Stimulated activated CD4-positive, alpha-beta T cell treated with anti-CD3 and anti-CD28 coated beads, TNF-alpha, amount 100 ng/mL, for 1 hour (primary cell): ENCODE measurements at places on chromosomes 1 and 21.

- no peak for DNase-seq
Observed at GRCh38 chr1:41734201-41734970, 184.3 kb downstream of the HIVEP3 start.

GRCh38 chr1:184276416-184276815 lies 110.4 kb upstream of the C1orf21 start:
- no peak for DNase-seq

- DNase-seq = no peak
Observed at GRCh38 chr1:51101976-51102375, at the start of gene C1orf185. C1orf185 (plus strand) TSS chr1:51102228; CDS start chr1:51102234, 6 bp downstream.

DNA sequence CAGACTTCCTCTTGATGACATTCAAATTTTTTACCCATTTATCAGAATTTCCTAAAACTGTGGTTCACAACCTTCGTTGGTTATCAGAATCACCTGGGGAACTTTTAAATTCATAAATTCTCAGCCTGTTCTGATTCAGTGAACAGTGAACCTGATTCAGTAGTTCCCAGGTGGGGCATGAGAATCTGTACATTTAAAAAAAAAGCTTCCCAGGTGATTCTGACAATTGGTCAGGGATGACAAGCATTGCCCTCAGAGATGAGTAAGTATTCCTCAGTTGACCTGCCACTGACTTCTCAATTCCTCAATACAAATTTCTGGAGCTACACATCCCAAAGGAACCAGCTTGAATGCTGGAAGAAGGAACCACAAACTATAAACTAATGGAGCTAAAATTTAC lies 23.5 kb upstream of the CR2 start:
- no peak for DNase-seq

GRCh38 chr1:186498071-186498470 lies 37.2 kb upstream of the PDC start:
- no peak for DNase-seq

DNA sequence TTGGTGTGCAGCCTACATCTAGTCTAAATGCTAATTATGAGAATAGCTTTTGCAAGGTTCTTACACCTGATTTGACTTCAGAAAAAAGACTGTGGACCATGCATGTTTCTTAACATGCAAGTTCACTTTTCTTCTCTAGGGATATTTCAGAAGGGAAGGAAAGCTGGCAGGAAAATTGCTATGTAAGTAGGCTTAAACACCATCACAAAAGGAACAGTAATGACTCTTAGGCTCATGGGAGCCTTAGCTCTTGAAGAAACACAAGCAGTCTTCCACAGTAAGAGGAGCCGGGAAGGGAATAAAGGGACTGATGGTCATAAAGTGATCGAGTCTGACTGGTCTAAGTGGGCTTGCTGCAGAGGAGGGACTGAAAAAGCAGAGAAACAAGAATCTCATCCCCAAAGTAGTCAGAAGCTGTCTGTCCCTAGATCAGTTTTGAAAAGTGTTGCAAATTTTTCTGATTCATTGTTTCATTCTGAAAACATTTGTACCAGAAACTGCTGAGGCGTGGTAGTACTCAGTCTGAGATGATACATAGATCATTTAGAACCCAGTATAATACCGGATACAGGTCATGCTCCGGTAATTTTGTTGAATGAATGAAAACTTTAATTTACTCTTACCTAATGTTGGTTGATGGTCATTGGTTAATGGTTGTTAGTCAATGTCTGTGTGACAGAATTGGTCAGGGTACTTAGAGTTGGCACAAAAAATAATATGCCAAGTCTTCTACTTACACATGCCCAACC lies 40.9 kb downstream of the SMYD2 start:
- no peak for DNase-seq

DNA sequence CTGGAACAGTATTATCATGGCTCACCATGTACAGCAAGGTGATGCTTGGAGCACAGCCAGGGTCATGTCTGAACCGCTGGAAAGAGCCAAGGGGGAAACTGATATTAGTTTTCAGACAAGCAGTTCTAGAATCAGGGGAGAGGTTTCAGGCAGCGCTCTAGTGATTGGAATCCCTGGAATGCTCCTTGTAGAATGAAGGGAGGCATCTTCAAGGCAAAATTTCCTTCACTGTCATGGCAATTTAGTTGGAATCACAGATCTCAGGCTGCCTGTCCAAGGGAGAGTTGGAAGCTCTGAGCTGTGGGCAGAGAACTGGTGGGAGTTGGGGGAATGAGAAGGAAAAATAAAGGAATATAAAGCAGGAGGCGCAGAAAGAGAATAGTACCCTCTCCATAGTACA lies 737.1 kb downstream of the PTPRU start:
- DNase-seq = no peak

DNA sequence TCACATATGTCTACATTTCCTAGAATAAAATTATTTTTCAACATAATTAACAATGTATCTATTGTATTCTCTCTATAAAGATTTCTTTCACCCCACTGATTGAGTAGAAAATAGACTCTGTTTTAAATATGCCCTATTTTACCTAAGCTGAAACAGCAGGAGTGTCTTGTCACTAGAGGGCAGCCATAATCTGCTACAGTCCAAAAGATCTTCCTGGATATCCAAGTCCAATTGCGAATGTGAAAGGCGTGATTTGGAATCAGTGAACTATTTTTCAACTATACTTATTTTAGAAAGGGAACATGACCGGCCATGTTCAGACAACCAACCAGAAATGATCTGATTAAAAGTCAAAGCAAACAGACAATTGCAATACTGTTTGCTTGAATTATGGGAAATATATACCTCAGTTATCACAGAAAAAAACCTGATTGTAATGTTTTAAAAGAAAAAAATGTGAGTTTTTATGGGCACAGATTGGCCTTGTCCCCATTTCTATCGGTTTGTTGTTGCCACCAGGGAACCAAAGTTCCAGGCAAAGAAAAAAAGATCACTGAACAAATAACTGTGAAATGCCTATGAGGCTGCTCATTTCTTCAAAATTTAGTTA lies 1211.0 kb upstream of the ADGRL4 start:
- DNase-seq = no peak

DNA sequence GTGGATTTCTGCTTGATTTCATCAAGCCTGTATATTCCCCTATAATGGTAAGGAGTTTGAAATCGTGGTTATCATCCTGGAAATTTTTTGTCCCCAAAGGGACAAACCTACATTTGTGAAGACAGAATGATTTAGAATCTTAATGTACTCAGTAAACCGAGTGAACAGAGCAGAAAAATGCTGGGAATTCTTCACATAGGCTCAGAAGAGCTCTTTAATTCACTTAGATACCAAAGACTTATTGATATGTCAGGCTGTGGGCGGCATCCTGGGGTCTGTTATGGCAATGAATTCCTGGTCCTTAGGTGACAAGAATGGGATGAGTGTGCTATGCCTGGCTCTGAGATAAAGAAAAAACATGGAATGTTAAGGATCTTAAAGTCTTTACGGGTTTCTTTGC lies 74.9 kb downstream of the ROR1 start:
- no peak for DNase-seq

- no peak for DNase-seq
Observed at GRCh38 chr1:200392625-200393185, 17.1 kb downstream of the ZNF281 start.

GRCh38 chr1:87426463-87427249 lies 98.0 kb downstream of the LMO4 start:
- DNase-seq = no peak

- DNase-seq = no peak
Observed at GRCh38 chr21:37374027-37374426, 7.5 kb downstream of the DYRK1A start.

DNA sequence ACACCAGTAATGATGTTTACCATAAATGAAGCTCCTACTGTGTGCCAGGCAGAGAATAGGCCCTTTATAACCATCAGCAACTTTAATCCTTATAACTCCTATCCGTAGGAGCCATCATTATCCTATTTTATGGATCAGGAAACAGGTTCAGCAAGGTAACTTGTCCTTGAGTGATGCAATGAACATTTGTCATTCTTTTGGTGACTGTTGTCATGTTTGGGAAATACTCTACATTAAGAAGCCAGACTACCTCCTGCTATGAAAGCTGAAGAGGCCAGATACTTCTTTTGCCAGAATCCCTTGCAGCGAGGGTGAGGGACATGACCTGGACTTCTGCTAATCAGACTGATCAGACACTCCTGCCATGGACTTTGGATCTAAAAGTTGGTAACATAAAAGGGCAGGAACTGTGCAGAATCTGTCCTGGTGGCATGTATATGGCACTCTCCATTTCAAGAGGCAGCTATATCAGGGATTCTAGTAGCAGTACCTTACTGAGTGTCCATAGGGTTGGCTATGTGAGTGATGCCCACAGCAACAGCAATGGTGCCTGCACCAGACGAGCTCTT lies 33.1 kb upstream of the SRRM1 start:
- no peak for DNase-seq

DNA sequence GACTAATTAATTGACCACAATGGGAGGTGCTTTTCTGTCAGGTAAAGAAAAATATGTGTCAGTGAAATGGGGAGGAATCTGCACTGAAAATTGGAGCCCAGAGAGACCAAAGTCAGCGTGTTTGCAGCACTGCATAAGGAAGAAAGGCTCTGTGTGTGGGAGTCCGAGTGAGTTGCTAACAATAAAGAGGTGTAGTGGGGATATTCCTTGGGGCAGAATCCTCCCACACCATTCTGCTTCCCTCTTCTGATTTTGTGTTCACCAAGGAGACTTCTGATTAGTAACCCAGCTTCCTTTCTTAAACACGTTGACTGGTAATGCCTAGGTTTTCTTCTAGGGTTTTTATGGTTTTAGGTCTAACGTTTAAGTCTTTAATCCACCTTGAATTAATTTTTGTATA lies 240.5 kb downstream of the RPS6KC1 start:
- no peak for DNase-seq

GRCh38 chr1:210746024-210746731 lies 387.8 kb downstream of the KCNH1 start:
- no peak for DNase-seq

DNA sequence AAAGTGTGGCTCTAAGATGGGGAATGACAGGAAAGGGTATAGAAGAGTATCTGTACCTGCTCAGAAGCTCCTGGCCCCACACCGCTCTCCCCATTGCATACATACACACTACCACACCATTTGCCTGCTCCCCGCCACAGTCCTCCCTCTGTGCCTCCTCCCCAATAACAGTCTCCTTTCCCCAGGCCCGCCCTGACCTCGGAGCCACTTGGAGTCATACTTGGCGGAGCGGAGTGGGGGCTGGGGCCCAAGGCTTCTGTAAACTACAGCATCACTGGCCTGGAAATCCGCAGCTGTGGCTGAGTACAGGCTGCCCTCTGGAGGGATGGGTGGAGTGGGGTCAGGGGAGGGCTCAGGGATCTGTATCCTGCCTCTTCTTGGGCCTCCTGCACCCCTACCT lies 8.6 kb downstream of the SEMA6C start:
- DNase-seq = no peak

DNA sequence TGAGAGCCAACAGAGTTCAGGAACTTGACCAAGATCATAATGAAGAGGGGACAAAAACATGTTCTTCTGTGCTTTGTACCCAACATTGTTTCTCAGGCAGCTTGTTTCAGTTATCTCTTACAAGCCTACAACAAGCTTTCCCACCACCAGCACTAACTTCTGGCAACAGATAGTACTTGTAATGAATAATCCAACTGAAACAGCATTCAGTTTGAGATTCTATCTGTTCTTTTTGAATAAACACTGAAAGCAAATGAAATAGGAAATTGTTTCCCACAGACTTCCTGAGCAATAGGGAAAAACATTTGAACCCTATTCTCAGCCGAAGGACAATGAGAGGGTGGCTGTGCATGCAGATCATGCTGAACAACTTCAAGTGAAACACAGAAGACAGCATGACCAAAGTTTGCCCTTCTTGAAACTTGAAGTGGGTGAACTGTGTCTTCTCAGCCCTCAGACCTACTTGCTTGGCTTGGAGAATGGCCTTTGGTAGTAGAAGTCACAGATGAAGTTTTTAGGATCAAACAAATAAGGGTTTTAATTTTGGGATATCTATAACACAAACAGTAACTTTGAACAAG lies 11.2 kb upstream of the HOOK1 start:
- DNase-seq = no peak

GRCh38 chr1:172949096-172949495 lies 101.6 kb downstream of the TNFSF18 start:
- no peak for DNase-seq

- DNase-seq = no peak
Observed at GRCh38 chr1:204308023-204308628, 51.6 kb downstream of the PLEKHA6 start.

DNA sequence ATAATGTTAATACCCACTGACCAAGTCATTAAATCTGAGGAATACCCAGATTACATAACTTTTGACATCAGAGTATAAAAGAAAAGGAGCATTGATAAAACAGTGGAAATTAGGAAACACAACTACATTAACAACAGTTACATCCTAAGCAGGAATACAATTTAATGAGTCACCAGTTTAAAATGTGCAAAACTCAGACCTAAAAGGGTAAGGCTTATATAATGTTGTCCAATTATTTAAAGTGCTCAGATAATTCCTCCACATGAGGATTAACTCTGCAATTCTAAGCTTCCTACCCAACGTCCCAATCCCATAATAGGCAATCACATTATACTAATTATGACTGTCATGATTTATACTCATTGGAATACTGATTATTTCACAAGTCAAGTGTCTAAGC lies 50.5 kb downstream of the ABL2 start:
- DNase-seq = no peak

DNA sequence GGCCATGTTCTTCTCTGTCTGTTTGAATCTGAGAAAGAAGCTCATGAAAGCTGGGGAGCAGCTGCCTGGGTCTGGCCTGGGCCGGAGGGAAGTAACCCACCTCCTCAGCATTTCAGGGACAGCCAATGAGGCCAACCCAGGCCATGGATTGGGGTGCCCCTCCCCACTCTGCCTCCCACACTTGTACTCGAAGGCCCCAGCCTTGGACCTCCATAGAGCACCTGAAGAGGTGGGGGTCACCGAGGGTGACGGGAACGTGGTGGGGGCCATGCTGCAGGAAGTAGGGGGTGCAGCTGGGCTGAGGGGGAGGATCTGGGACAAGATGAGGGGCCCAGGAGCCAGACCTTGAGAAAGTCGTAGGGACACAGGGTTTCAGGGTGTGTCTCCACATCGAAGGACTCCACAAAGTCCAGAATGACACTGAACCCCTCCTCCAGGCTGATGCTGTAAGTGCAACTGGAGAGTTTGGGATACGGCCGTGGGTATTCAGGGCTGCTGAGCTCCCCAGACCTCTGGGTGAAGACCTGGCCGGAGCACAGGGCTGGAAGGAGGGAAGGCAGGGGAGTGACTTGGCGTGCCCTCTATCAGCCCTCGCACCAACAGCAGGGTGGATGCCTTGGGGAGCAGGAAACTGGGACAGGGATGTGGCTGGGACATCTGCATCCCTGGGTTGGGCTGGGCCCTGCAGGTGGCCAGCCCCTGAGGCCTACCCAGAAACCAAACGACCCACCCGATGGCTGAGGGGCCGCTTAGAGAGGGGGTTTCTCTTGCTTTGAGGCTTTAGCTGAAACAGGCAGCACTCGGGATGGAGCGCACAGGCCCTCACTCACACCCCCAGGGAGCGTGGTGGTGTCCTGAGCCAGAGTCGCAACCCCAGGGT lies 3.8 kb downstream of the MASP2 start:
- no peak for DNase-seq

- no peak for DNase-seq
Observed at GRCh38 chr1:19901653-19902052, 19.5 kb downstream of the OTUD3 start.
